Daoy (cell line): ENCODE measurements at places on chromosomes 1 and 21.

DNA sequence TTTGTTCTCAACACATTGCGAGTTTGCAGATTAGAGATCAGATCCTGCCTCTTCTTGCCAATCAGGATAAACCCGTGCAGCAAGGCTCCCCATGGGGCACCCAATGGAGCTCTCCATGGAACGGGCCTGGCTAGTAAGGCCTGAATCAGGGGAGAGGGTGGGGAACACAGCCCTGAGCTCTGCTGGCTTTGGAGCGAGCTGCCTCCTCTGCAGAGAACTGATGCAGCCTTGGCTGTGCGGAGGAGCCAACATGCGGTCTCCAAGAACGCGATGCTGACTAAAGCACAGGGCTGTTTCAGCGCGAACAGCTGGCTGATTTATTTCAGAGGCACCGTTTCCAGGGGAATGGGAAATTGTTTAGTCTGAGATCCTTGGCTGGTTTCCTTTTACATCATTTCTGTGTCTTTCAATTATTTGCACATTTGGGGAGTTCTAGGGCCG lies 139.7 kb downstream of the TSEN15 start:
- peak; percentile 54 for DNase-seq

DNA sequence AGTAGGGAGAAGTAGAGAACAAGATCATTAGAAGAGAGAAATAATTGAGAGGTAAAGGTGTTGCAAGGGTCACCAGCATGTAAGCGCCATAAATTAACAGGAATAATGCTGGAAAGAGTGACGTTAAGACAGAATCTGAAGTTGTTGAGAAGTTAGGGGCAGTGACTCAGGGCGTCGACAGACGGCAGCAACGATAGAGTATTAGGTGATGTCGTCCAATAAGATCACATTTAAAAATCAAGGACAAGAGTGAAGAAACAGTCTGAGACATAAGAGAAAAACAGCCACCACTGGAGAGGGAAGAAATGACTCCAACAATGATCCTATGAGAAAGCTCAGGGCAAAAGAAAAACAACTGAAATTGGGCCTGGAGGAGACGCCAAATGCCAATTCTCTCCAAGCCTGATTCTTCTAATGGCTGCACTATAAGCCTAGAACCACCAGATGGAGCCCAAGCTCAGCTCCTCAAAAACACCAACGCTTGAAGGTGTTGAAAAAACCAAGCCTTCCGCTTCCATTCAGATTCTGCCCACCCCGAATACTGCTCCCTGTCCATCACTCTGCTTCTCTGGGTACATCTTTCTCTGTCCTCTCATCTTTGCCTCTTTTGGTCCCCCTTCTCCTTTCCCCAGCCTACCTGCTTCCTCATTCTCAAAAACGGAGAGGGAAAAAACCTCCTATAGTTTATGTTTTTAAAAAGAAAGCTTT lies 70.0 kb downstream of the LUZP1 start:
- peak; percentile 82 for DNase-seq

- no peak for DNase-seq
These were observed 44.1 kb upstream of the ATP2B4 start for GRCh38 chr1:203582568-203582967.

- DNase-seq = peak; percentile 43
These were observed 27.8 kb upstream of the CCSAP start for GRCh38 chr1:229370601-229371021.
